NCI-H524 treated with DMSO at 0.1 percent for 48 hours (cell line): ENCODE measurements at places on chromosomes 2 and 18.

GRCh38 chr2:27954221-27954673 lies 63.7 kb downstream of the BABAM2 start:
- DNase-seq = peak; percentile 89

- no peak for DNase-seq
These were observed 21.5 kb downstream of the SOS1 start for GRCh38 chr2:39099310-39099869.

DNA sequence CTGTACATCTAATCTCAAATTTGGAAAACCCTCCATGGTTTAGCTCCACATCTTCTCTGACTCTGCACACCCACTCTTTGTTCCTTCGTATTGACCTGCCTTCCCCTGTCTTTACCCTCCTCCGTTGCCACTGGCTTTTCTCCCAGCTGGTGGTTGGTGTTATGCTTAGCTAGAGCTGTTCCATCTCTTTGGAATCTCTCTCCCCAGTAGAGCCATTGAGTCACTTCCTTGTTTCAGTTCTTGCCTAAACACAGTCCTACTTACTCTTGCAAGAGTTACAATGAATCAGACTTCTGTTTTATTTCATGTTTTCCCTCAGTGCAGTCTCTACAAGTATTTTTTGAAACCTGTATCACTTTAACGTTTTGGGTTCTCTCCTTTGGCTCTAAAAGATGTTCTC lies 263.9 kb downstream of the LTBP1 start:
- DNase-seq = no peak

DNA sequence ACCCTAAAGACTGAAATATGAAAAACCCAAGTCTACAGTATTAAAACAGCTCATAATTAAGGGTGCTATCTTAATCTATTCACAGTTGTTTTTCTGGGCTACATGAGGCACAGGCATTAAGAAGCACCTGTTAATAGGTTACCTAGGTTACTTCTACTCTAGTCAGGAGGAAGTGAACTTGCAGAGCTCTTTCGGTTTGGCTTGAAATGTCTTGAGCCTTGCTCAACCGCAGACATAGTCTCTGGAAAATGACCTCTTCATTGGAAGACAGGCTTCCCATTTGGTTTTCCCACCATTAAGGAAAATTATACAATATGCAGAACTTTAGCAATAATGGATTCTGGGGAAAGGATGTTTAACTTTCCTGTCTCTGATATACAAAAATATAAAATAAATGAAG lies 142.3 kb upstream of the KCNJ3 start:
- DNase-seq = no peak

DNA sequence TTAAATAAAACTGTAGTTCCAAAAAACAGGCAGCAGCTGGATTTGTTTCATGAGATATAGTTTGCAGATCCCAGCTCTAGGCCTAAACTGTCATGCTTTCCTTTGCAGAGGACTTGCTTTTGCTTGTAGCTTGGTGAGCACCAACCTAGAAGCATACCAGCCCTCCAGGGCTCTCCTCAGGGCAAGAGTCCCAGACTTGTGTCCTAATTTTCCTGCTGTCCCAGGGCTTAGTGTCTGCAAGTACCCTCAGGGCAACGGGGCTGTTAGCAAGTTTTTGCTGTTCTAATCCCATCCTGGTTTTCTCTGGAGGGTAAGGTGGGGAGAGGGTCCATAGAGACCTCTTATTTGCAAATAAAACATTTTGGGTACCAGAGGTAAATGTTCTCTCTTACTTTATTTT lies 59.5 kb downstream of the TMEM17 start:
- no peak for DNase-seq

DNA sequence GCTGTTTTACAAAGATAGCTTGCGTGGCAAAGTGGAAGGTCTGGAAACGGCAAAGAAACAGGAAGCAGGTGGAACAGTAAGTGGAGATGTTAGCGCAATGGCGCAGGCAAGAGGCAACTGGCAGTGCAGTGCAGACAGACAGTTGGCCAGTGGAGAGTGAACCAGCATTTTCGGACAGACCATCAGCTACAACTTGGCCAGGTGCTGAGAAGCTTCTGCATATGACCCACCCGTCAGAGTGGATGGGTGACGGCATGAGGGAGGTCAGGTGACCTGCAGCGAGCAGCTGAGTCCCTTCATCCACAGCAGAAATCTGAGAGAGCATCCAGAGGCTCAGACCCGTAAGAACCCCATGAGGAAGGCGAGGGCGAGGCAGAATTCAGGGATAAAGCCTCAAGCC lies 33.8 kb downstream of the NPC1 start:
- DNase-seq = no peak

DNA sequence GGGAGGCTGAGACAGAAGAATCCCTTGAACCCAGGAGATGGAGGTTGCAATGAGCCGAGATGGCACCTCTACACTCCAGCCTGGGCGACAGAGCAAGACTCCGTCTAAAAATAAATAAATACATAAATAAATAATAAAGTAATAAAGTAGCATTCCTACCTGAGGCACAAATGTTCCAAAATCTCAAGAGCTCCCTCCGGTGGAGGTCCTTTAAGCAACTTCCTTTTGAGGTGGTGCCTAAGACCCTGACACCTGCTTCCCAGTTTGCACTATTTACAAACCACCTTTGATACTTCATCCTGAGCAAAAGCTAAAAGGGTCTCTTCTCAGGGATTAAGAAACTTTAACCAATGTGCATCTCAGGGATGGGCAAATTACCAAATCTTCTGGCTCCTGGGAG lies 505.1 kb downstream of the CNTNAP5 start:
- no peak for DNase-seq

- no peak for DNase-seq
These were observed 226.4 kb upstream of the NRXN1 start for GRCh38 chr2:51258301-51258700.
